Stimulated activated CD8-positive, alpha-beta memory T cell treated with anti-CD3 and anti-CD28 coated beads, Interleukin-15, amount 100 ng/mL, for 1 hour (primary cell): ENCODE measurements at places on chromosomes 3 and 15.
A peak's percentile ranks its signal among the peaks of the same experiment; 100 is the strongest.

- no peak for DNase-seq
These were observed 186.1 kb downstream of the TJP1 start for GRCh38 chr15:29636140-29636539.

DNA sequence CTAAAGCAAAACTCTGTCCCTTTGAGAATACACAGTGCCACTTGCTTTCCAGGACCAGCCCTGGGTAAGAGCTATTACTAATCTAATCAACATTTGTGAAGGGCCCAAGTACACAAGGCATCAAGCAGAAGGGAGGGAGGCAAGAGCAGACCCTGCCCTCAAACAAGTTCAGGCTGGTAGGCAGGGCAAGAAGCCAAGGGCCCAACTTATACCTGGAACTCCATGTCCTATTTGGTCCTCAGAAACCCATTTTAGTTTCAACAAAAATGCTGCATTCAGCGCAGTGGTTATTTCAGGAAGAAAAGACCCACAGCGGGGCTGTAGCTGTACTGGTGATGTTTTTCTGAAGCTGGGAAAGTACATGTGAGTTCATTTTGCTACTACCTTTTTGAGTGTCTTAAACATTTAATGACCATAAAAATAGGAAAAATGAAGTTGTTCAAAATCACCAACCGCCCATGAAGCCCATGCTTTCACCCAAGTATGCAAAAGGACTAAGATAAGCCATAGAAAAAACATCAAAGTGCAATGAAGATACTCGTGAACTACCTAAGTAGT, 2.8 kb downstream of the RPS17 start:
- DNase-seq: no peak

DNA sequence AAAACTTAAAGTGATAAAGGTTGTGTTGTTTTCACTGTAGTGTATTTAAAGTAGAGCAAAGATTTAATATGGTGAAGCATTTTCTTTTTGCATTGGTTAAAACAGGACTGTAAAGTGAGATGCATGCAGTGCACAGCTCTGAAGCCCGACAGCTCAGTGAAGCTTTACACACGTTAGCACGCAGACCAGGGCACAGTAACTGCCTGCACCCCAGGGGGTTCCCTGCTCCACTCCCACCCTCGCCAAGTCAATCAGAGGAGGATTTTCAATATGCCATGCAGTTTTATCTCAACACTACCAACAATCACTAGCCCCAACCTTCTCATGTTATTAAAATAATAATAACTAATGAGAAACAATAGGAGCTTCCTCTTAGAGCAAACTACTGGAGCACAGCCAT, 28.1 kb upstream of the BCL2L10 start:
- DNase-seq: no peak

DNA sequence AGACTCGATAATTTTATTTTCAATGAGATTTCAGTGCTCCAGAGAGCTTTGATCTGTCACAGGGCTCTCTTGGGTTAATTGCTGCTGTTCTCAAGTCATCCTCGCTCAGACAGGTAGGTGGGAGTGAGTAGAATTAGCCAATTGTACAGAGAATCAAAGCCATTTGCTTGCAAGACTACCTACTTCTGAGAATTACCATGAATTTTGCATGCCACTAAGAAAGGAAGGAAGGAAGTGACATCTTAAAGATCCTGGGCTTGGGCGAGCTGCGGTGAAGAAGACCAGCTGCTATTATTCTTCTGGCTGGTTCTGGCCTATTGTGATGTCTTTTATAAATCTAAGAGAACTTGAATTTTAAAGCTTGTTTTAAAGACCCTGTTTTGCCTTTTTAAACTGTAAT, 154.1 kb upstream of the LPP start:
- no peak for DNase-seq

DNA sequence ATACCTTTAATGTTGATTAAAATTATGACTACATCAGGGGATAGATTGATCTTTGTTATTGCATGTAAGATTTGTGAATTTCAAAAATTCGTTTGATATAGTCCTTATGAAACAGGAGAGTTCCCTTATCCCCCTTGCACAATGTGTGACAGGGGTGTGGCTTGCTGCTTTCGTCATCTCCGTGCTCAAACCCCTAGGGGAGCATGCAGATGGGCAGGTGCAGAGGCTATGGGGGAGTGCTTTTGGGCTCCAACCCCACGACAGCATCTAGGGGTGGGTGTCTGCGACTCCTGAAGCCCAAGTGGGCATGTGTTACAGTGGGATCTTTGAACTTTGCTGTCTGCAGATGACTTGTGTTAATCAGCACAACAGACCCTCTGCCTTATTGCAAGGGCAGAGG, 360.1 kb upstream of the GOLIM4 start:
- DNase-seq: no peak

- no peak for DNase-seq
These were observed 36.2 kb upstream of the RPL35A start for GRCh38 chr3:197913641-197914380.

- no peak for DNase-seq
These were observed 13.9 kb upstream of the OR5K2 start for GRCh38 chr3:98483626-98484025.

- no peak for DNase-seq
These were observed 131.2 kb upstream of the TRIM42 start for GRCh38 chr3:140546649-140547048.

GRCh38 chr3:123781138-123781537, 103.0 kb downstream of the MYLK start:
- no peak for DNase-seq

GRCh38 chr3:106290304-106290997, 421.6 kb upstream of the CBLB start:
- DNase-seq: no peak

DNA sequence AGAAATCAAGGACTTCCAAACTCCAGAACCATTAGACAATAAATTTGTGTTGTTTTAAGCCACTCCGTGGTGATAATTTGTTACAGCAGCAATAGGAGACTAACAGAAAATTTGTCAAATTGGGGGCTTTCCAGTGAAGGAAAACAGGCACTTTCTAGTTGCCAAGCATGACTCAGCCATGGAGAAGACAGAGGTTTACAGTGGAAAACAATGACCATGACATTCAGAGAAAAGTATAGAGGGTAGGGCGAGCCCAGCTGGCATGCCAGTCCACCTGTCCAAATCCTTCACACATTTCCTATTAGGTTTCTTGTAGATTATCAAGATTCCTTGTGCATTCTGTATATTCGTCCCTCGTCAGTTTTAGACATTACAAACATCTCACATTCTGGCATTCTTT, 24.9 kb downstream of the SLCO2A1 start:
- DNase-seq: no peak

DNA sequence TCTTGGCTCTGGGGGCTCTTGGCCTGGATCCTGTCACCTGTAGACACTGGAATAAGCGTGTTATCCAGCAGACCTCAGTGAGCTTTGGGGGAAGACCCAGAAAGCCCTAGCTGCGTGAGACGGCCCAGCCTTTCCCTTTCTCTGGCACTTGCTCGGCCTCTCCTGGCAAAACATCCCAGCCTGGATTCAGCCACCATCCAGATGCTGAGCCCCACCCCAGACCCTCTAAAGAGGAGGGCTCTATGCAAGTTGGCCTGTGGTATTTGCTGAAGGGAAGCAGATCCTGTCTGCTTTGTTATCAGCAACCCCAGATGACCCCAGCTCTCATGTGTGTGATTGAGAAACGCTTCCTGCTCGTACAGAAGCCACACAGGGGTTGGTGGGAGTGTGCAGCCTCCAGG, 267.2 kb downstream of the FAM43A start:
- no peak for DNase-seq

- no peak for DNase-seq
These were observed 48.3 kb upstream of the TRIM42 start for GRCh38 chr3:140629357-140630137.

DNA sequence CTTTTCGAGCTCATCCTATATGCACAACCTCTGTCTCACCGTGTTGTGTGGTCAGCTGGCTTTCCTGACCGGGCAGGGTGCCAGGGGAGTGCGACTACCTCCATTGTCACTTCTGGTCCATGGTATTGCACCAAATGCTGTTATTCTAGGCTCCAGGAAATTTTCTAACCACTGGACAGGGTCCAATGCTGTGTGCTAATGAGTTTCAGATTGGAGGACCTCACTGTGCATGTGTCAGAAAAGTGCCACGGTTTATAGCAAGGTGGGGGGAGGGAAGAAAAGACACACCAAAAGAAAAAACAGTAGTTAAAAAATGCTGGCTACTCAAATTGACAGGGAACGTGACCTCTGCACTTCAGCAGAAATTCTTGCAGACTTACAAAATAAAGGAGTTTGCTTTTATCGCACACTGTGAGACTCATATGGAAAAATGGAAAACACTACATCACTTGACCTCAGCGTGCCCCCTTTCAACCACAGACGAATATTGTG, 480.1 kb downstream of the FOXP1 start:
- DNase-seq: no peak

DNA sequence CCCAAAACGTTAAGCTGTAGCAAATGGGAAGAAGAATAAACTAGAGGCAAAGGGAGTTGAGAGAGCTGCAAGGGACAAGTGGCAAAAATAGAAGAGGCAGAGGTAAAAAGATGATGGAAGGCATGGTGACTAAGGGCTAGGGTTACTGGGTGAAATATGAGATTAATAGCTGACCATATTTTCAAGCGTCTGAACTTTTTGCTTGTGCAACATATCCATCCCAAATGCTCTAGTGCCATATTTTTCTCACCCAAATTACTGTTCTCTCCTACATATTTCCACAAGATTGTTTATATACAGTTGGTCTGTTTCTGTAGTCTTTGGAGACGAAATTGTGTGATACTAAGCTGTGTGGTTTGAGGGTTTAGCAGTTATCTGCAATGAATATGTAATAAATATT, 145.5 kb downstream of the GMNC start:
- DNase-seq: no peak

GRCh38 chr3:42822828-42823227, 13.6 kb downstream of the ACKR2 start:
- DNase-seq: no peak

GRCh38 chr3:152243301-152243711, 25.4 kb upstream of the MBNL1 start:
- no peak for DNase-seq

DNA sequence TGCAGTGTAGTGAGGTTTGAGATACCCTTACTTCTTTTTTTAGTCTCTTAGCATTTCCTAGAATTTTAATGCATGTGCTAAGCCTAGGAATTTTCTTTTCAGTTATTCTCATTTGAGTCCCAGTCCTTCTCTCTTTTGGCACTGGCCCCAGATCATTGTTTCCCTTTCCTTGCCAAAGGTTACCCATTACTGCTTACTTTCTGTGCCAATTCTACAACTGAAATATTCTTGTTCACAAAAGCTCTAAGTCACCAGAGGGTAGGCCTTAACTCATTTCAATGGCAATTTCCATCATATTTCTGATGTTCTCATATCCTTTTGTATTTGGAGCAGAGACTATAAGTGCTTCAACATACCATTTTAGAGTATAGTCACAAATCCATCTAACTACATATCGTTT, 199.6 kb upstream of the CBLB start:
- DNase-seq: no peak

DNA sequence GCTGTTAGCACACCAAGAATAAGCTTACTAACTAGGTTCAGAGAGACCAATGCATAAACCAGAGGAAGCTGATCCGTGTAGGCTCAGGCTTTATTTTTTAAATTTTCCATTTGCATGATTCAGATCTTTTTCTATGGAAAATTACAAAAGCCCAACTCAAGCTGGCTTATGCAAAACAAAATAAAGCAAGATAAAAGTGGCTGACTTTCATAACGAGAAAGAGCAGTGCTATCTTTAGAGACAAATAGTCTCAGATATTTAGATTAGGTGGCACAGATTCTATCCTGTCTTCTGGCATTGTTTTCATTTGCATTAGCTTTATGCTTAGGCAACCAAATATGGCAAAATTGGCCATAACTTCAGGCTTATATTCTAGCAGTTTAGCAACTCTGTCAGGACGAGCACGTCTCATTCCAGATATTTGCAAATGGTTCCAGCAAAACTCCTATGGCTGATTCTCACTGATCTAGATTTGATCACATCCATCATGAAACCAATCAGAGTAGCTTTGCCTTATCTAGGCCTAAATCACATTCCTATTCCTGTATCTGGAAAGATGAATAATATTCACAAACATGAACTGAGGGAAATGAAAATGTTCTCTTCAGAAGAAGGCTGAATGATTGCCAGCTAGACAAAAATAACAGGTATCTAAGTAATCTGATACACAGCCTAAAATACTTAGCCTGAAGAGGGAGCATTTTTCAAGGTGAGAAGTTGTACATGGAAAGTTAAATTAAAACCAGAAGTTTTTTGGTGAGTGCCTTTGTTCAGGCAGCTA, 216.4 kb upstream of the DPPA4 start:
- no peak for DNase-seq

- no peak for DNase-seq
These were observed 18.2 kb downstream of the PFKFB4 start for GRCh38 chr3:48538451-48538850.

- DNase-seq: no peak
These were observed 52.7 kb downstream of the NFKBIZ start for GRCh38 chr3:101902041-101902440.

GRCh38 chr15:25022233-25022632, 67.4 kb downstream of the SNRPN start:
- DNase-seq: no peak

GRCh38 chr3:177037241-177037640, 160.0 kb downstream of the TBL1XR1 start:
- DNase-seq: no peak

DNA sequence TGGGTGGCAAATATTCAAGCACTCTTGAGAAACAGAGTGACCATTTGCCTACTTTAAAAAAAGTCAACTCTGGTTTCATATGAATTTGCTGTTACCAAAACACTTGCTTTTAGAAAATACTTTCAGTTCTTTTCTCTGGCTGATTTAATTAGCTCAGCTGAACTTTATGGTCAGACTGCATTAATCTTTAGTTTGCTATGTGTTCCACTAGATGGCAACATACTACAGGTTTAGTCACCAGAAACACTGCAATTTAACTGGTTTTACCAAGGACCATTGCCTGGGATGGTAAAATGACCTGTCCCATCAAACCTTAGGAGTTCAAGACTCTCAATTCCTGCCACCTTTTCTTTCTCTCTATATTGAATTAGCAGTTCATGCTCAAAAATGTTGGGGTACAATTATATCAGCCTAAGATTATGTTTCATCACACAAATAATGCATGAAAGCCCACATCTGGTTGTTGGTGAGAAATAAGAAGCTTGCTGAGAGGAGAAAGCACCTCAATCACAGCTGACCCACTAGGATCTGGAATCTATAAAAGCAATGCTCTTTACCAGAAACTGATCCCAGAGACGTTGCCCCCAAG, 14.2 kb downstream of the EIF4E3 start:
- no peak for DNase-seq

DNA sequence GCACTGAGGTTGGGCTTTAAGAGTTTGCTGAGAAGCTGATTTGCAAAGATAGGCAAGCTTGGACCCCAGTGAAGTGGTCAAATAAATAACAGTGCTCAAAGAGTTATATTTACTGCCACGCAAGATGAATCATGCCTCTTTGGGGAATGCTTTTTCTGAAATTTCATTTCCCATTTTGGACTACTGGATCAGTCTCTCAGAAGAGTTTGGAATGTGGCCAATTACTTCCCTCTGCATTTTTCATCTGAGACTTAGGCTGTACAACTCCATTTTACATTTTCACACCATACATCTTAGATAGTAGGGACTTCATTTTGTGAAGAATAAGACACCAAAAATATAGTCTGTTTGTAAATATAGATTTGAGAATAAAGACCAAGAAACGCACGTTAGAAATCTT, 419.7 kb downstream of the FGF12 start:
- DNase-seq: no peak

GRCh38 chr3:197431346-197431910, 124.3 kb downstream of the BDH1 start:
- no peak for DNase-seq

- peak; percentile 19 for DNase-seq
These were observed 97.3 kb downstream of the NPAP1 start for GRCh38 chr15:24772686-24773373.

- DNase-seq: no peak
These were observed 72.1 kb downstream of the EPHA3 start for GRCh38 chr3:89179355-89180001.
